ENCODE measurements at places on chromosomes 5 and 9. TPM values are rescaled to one million over a fixed set of nuclear protein-coding genes. Genes with fewer than 3 reads are reported as not detected.

LRRTM2 gene
- 0.05 TPM for total RNA-seq

NME5 gene
- total RNA-seq: not detected

STING1 gene
- 178 TPM for total RNA-seq

CCL27 gene
- total RNA-seq: not detected

SPEF2 gene
- 14.6 TPM for total RNA-seq

AKNA gene
- 135 TPM for total RNA-seq

DND1 gene
- total RNA-seq: 3.0 TPM

IL3 gene
- 10.8 TPM for total RNA-seq

RANBP3L gene
- 0.07 TPM for total RNA-seq

DNA sequence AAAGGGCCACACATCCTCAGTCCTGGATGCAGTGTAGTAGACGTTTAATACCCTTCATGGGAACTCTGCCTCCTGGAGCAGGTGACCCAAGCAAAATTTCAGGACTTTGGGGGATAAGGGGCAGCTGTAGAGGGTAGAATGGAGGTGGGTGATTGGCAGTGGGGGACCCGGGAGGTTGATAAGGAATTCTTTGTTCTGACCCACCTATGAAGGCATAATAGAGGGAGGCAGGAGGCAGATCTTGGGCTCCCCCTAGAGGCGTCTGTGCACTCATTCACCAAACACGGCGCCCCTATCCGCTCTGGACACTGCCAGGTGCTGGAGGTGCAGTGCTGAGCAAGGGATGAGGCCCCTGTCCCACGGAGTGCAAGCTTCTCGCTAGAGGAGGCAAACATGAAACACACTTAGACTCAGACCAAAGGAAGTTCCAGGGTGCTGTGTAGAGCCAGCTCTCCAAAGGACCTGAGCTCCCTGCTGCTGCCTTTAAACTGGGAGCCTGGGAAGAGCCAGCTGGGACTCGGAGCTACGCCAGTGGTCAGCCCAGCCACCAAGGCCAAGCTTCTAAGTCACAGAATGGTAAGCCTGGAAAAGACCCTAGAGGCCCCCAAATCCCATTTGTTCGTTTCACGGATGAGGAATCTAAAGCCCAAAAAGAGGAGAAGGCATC is 7.7 kb downstream of the IL17B start:
- H3K36me3 ChIP-seq: peaks cover 11% of the 10 kb centered on the region
- H3K4me1 ChIP-seq: peaks cover 7% of the 10 kb centered on the region
- H3K27ac ChIP-seq: no peak overlapping the region
- H3K4me3 ChIP-seq: no peak overlapping the region

GRCh38 chr9:129751841-129752801 is 721 bp downstream of the PTGES start:
- H3K27ac ChIP-seq: no peak overlapping the region
- no peaks in the 10 kb centered on the region for H3K27me3 ChIP-seq
- no peaks in the 10 kb centered on the region for H3K36me3 ChIP-seq
- H3K4me3 ChIP-seq: peak overlapping the region; percentile 23
- DNase-seq: no peak
- H3K4me1 ChIP-seq: peaks cover 14% of the 10 kb centered on the region

DNA sequence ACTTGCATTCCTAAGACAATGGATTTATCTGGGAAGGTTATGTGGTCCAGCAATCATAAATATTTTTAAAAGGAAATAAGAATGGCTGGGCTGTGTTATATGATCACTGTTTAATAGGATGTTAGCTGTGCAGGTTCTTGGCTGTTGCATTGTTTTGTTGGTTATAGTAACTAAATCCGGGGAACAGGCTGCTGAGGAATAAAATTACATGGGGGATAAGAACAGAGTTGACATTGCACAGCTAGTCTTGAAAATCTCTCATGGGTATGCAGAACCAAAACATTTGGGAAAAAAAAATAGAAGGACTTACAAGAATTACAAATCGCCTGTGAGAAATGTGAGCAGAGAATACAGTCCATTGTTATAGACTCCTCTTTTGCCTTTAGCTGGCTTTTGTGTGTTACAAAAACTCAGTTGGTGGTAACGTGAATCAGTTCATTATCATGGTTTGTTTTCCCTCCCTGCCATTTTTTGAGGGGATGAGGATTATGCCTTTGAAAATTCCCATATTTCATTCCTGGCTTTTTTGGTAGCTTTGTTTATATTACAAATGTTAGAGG is 375.3 kb upstream of the DAB2 start:
- peaks cover 4% of the 10 kb centered on the region for H3K27me3 ChIP-seq
- no peaks in the 10 kb centered on the region for H3K4me1 ChIP-seq
- H3K4me3 ChIP-seq: no peak overlapping the region

- peaks cover 3% of the 10 kb centered on the region for H3K36me3 ChIP-seq
- H3K27ac ChIP-seq: peak overlapping the region; percentile 42
- H3K27me3 ChIP-seq: no peaks in the 10 kb centered on the region
- H3K4me1 ChIP-seq: peaks cover 12% of the 10 kb centered on the region
Measured at GRCh38 chr9:104836235-104836634, 72.3 kb downstream of the NIPSNAP3B start.

GRCh38 chr5:6700074-6700684 is 13.1 kb upstream of the TENT4A start:
- H3K36me3 ChIP-seq: no peaks in the 10 kb centered on the region
- peaks cover 4% of the 10 kb centered on the region for H3K4me1 ChIP-seq
- no peak overlapping the region for H3K27ac ChIP-seq
- peaks cover 25% of the 10 kb centered on the region for H3K27me3 ChIP-seq
- H3K4me3 ChIP-seq: no peak overlapping the region

DNA sequence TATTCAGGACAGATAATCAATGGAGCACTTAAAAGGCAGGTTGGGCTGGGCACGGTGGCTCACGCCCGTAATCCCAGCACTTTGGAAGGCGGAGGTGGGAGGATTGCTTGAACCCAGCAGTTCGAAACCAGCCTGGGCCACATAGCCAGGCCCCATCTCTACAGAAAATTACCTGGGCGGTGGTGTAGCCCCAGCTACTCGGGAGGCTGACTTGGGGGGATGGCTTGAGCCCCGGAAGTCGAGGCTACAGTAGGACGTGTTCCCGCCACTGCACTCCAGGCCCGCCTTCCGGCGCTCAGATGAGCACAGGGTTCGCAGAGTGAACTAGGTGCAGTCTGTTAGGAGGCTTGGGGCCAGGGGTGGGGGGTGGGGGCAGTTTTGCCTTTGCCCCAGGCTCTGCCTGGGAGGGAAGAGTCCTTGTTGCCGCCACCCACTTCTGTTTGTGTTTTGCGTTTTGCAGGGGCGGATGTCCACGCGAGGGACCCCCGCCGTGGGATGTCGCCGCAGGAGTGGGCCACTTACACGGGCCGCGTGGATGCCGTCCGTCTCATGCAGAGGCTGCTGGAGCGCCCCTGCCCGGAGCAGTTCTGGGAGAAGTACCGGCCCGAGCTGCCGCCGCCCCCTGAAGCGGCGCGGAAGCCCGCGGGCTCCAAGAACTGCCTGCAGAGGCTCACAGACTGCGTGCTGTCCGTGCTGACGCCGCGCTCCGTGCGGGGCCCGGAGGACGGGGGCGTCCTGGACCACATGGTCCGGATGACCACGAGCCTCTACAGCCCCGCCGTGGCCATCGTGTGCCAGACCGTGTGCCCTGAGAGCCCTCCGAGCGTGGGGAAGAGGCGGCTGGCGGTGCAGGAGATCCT is 85.2 kb downstream of the ANKRD33B start:
- H3K4me1 ChIP-seq: peaks cover 16% of the 10 kb centered on the region
- H3K27me3 ChIP-seq: peaks cover 6% of the 10 kb centered on the region
- no peak for DNase-seq
- no peaks in the 10 kb centered on the region for H3K36me3 ChIP-seq
- H3K27ac ChIP-seq: no peak overlapping the region

DNA sequence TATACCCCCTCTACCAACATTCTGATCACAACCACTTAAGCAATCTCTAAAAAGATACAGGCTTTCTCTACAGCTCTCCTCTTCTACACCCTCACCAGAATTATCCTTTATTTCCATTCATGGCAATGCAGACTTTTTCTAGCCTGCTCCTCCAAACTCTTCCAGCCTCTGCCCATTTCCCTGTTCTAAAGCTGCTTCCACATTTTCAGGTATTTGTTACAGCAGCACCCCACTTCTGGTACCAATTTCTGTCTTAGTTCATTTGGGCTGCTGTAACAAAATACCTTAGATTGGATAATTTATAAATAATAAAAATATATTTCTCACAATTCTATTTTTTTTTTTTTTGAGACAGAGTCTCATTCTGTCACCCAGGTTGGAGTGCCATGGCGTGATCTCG is 53.0 kb upstream of the DNAH5 start:
- H3K27me3 ChIP-seq: peaks cover 6% of the 10 kb centered on the region
- no peaks in the 10 kb centered on the region for H3K4me1 ChIP-seq
- H3K27ac ChIP-seq: no peak overlapping the region
- no peaks in the 10 kb centered on the region for H3K36me3 ChIP-seq

DNA sequence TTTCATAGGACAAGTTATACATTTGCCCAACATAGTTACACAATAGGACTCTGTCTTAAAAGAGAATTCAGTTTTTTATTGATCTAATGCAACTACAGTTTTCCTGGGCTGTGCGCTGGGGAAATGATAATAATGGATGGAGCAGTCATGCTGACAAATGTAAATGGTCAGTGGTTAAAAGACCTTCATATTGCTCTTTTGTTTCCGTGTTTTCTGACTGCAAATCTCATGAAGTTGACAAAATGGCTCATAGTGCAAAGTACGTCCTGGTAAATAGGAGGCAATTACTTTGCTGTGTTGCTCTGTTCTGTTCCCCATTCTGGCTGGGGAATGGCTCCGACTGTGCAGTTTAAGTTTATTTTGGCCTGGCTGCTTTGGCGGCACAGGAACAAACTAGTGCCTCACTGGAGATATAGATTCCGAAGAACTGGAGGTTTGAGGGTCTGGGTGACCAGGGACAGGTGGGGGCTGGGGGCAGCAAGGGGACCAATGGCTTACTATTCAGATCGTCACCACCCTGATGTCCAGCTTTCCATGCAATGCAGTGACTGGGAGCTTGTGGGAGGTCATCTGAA is 54.3 kb downstream of the PTTG1 start:
- no peaks in the 10 kb centered on the region for H3K27me3 ChIP-seq
- DNase-seq: no peak
- H3K36me3 ChIP-seq: peaks cover 57% of the 10 kb centered on the region

DNA sequence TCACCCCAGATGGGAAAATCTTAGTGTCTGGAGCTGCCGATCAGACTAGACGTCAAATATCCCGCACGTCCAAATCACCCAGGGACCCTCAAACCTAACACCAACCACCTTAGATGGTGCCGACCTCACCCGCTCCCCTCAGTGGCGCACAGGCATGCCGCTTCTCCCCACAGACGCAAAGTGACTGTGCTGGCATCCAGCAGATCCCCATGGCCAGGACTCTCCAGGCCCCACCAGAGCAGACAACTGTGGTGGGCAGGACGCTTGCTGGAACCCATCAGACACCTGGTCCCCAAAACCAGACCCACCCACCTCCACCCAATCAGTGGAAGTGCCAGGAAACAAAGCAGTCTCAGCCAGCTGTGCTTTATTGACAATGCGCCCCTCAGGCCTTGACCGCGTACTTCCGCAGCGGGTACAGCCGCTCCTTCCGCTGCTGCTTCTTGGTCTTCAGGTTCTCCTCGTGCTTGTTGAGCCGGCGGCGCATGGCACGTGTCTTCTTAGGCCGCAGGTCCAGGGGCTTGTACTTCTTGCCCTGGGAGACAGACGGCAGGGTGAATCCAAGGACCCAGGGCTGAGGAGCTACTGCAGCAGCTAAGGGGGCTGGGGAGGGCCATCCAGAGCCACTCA is 4.1 kb downstream of the RPL35 start:
- peaks cover 46% of the 10 kb centered on the region for H3K4me1 ChIP-seq
- H3K4me3 ChIP-seq: no peak overlapping the region
- peak overlapping the region; percentile 25 for H3K27ac ChIP-seq
- peaks cover 47% of the 10 kb centered on the region for H3K36me3 ChIP-seq

GRCh38 chr9:91812191-91812590 is 137.8 kb downstream of the ROR2 start:
- DNase-seq: no peak
- no peak overlapping the region for H3K27ac ChIP-seq
- H3K4me1 ChIP-seq: no peaks in the 10 kb centered on the region
- H3K27me3 ChIP-seq: no peaks in the 10 kb centered on the region

DNA sequence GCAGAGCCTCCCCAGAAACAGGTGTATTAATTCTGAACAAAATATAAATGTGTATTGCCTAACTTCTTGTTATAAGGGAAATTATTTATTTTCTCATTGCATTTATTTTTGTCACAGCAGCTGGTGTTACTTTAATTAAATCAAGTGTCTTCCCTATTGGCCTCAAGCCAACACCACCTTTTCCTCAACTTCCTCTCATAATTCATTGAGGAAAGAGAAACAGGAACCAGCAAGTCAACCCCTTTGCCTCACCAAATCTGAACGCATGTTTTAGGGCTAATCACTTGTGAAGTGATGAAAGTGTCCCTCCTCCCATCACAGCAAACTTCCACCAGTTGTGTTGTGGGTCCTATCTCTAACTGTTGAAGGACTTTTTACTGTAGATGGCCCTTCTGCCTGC is 73.1 kb downstream of the DIRAS2 start:
- H3K4me3 ChIP-seq: no peak overlapping the region
- DNase-seq: no peak
- no peak overlapping the region for H3K27ac ChIP-seq
- H3K36me3 ChIP-seq: no peaks in the 10 kb centered on the region

- no peak overlapping the region for H3K27ac ChIP-seq
- no peaks in the 10 kb centered on the region for H3K36me3 ChIP-seq
- peaks cover 2% of the 10 kb centered on the region for H3K27me3 ChIP-seq
- no peak for DNase-seq
- no peak overlapping the region for H3K4me3 ChIP-seq
Measured at GRCh38 chr5:41524174-41524573, 13.8 kb upstream of the PLCXD3 start.

GRCh38 chr9:75907923-75908322 is 17.4 kb downstream of the PCSK5 start:
- no peak for DNase-seq
- peaks cover 6% of the 10 kb centered on the region for H3K36me3 ChIP-seq
- H3K4me3 ChIP-seq: no peak overlapping the region
- no peaks in the 10 kb centered on the region for H3K27me3 ChIP-seq
- H3K4me1 ChIP-seq: peaks cover 52% of the 10 kb centered on the region
- no peak overlapping the region for H3K27ac ChIP-seq

- no peak overlapping the region for H3K4me3 ChIP-seq
- no peaks in the 10 kb centered on the region for H3K36me3 ChIP-seq
Measured at GRCh38 chr5:7548596-7548995, 152.7 kb downstream of the ADCY2 start.
